GM12892 (cell line): ENCODE measurements at places on chromosomes 3 and 15.

GRCh38 chr15:58529041-58529440 lies 97.2 kb downstream of the LIPC start:
- DNase-seq: no peak

DNA sequence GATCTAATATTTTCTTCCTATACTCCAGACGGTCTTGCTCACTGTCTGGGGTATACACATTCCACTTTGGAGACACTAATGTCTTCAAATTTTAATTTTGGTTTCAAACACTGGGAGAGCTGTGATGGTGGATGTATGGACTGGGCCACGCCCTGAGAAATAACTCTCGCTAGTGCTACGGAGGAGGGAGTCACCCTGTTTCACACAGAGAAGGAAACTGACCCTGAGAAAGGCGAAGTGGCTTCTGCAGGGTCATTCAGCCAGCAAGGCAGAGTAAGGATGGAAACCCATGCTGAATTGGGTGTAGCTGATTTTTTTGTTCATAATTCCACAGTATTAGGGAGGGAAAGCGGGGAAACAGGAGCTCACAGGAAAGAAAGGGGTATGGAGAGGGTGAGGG lies 8.6 kb upstream of the SKIC8 start:
- no peak for DNase-seq

DNA sequence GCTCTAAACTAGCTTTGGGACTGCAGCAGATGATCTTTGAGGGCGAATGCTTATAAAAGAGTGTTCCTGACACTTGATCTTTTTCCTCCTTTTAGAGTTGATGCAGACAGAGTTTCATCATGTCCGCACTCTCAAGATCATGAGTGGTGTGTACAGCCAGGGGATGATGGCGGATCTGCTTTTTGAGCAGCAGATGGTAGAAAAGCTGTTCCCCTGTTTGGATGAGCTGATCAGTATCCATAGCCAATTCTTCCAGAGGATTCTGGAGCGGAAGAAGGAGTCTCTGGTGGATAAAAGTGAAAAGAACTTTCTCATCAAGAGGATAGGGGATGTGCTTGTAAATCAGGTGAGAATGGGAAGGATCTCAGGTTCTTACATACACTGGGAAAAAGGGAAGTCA lies 75.7 kb downstream of the KLHL25 start:
- no peak for DNase-seq

- no peak for DNase-seq
These were observed 6.5 kb downstream of the CSRNP1 start for GRCh38 chr3:39146611-39147591.

- DNase-seq: no peak
These were observed 169.4 kb downstream of the CHST2 start for GRCh38 chr3:143288944-143289343.

DNA sequence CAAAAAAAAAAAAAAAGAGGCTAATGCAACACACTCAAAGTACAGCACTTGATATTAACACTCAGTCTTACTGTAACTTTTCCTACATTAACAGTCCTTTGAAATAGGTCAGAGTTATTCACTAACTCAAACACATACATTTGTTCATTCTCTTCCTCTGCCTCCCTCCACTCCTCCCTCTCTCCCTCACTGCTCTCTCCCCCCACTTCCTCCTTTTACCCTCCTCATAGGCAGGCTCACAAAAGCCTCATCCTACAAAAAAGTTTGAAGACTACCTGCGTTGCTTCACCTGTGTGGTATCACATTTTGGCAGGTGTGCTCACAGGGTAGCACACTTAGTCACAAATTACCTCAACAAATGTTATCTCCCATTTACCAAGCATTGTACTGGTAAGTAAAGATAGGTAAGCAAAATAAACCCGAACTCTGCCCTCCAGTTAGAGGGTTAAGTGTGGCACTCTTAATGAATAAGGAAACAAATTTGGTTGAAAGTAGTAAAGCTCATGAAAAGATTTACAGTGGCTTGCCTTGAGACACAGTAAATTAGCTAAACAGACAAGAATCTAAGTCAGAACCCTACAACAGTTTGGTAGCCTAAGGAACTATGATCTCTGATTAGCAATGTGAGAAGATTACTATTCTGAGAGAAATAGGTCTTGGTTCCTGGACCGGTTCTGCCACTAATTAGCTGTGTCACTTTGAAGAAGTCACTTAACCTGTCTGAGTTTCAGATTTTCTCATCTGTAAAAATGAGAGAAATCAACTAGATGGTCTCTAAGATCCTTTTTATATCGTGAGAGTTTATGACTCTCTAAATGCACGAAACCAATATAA lies 151.0 kb upstream of the MLF1 start:
- DNase-seq: no peak

DNA sequence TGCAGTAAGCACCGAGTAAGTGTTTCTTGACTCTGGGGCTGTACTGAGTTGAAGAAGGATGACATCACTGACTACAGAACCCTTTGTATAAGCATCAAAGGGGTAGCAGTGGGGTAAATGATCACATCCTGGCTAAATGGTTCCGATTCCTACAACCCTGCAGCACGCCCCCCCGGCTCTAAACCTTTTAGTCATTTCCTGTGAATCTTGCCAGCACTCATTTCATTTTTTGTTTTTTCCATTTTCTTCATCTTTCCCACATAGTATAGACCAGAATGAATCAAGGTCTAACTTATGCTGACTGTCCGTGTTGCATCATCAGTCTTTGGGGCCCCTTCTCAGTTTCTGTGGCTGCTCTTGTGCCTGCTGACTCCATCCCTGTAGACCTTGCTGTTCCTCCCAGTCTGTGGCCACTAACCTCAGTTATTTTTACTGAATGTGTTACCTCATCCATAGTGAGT lies 383.1 kb upstream of the TPRG1 start:
- no peak for DNase-seq

DNA sequence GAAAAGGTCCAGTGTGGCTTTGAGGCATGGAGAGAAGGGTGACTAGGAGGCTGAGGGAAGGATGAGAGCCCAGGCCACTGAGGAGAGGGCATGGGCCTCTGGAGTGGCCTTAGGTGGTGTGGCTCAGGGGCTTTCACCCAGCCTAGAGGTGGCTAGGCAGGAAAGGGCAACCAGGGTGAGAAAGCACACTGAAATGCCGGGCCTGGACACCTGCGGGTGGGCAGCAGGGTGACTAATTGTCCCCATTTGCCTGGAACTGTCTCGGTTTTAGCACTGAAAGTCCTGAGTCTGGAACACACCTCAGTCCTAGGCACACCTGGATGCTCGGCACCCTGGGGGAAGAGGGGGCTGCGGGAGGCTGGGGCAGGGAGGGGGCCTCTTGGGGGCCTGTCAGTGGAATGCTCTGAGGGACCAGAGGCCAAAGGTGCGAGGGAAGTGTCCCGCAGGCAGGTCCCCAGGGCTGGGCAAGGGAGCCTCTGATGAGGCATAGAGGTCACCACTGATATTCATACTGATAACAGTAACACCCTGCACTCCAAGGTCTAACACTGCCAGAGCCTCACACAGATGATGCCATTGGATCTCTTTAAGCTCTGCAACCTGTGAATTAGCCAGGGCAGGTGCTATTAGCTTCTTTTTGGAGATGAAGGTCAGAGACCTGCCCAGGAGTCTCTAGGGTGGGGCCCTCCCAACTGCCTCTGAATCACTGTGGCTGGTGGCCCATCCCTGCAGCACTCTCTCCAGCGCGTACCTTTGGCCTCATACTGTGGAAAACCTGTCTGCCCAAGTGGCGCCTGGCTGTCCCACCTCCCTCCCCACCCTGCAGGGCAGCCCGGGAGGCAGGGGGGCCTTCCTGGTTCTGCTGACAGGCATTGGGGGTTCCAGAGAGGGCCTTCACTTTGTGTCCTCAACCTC lies 3.0 kb upstream of the PHGR1 start:
- DNase-seq: no peak

DNA sequence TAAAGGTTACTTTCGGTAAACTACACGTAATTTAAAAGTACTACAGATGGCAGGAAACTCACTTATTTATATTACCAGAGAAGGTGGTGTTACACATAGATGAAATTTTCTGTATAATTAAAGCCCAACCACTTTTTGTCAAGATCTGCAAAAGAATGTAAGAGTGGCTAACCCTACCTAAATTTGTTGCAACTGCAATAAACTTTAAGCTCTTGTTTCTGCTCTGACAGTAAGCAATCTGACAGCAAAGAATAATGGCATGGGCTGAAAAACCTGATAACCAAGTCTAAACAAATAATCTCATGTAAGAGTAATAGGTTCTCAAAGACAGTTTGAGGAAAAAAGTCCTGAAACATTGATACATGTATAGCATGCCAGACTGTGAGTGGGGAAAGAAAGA lies 897.3 kb downstream of the TUSC7 start:
- DNase-seq: no peak

DNA sequence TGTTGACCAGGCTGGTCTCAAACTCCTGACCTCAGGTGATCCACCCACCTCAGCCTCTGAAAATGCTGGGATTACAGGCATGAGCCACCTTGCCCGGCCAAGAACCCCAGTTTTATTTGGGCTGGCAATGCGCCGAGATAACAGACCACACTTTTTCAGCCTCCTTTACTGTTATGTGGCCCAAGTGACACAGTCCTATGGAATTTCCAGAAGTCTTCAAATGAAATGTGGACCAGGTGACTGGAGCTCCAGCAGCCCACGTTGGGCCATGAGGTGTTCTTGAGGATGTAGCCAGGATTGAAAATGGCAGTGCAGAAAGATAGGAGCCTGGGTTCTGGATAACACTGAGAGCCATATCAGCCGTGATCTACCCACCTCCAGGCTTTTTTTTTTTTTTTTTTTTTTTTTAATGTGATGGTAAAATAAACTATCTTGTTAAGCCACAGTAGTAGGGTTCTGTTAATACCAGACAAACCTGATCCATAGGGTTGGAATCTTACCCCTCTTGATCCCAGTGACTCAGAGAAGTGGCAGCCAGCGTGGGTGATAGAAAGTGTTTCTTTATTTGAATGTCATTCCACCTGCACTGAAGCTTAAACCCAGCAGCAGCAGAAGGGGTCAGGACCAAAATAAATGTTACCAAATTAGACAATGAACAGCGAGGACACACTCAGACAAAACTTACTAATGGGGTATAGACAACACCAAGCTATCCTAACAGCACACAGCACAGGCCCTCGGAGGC lies 55.6 kb downstream of the LHFPL4 start:
- no peak for DNase-seq

GRCh38 chr15:77573802-77574201 lies 58.9 kb downstream of the LINGO1 start:
- DNase-seq: no peak

GRCh38 chr15:66505818-66506217 lies 692 bp downstream of the ZWILCH start:
- no peak for DNase-seq

DNA sequence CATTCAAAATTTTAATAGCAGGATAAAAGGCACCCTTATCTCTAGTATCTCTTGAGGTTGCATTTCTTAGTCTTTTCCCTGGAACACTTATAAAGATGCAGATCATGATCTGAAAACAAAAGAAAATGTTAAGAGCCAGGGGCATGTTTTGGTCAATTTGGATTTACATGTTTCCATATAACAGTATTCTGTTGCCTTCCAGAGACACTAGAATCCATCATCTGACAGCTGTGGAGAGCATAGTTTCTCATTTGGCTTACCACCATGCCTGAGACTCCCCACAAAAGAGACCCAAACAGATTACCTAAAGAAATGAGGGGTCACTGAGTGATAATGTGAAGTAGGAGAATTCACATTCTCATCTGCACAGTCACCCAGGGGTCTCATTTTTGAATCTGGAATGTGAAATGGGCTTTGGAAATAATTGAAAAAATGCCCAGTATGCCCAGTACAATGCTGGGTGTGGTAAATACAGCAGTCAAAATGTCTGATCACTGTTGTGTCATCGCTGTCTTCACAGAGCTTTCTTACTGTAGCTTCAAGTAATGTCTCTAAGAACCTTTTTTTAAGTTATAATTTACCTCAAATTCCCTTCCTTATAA lies 79.9 kb upstream of the ZBTB20 start:
- DNase-seq: no peak

DNA sequence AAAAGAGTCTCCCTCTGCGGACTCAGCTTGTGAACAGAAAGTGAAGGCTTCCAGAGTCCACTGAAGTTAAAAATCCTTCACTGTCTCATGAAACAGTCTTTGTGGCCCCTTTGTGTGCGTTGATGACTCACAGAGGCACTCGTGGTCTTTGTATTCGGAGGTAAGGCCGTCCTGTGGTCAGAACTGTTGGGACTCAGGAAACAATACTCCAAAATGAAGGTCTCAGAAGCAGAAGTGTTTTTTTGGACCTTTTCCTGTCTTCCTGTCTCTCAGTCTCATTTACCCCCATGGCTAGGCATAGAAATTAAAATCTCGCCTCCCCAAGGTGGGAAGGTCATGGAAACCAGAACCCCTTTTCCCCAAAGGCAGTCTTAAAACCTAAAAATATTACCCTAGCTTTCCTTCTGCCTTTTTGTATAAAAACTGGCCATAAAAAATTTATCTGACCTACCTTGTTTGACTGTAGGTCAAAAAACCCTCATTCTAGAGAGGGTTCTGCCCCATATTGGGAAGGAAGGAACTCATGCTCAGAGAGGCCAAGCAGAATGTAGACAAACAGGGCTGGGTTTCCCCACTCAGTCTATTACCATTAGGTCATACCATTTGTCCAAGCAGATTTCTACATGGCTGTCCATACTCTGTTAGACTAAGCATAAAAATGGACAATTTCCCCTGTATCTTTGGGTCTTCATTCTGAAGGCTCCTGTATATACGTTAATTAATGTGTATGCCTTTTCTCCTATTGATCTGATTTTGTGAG lies 19.1 kb upstream of the EPB42 start:
- no peak for DNase-seq

DNA sequence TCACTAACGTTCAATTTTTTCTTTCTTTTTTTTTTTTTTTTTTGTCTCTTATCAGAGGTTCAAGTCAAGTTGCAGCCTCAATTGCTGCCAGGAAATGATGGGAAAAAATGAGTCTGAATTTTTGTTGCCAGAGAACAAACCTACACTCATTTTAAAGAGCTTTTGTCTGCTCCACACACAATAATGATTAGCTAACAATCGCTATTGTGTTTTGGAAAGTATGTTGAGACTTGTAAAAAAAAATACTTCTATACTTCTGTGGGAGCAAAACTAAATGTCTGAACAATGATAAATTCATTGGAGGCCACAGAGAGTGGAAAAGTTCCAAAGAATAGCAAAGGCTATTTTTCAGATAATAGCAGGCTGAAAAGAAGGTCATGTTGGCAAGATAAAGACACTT lies 176.3 kb upstream of the LMCD1 start:
- DNase-seq: no peak

GRCh38 chr3:136932978-136933772 lies 24.6 kb upstream of the IL20RB start:
- DNase-seq: no peak

- DNase-seq: peak; percentile 56
These were observed 60.5 kb downstream of the SH3BP5 start for GRCh38 chr3:15271785-15272381.

DNA sequence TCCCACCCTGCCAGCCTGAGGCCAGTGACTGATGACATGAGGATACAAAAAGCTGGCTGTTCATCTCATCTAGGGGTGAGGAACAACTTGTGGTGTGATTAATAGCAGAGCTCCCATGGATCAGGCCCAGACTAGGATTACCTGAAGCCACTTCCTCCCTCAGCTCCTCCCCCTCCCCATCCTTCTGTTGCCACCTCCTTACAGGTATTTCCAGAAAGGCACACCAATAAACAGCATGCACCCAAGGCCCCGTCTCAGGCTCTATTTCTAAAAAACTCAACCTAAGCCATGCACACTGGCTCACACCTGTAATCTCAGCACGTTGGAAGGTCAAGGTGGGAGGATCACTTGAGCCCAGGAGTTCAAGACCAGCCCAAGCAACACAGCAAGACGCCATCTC lies 54.1 kb downstream of the SRGAP3 start:
- no peak for DNase-seq
